T47D (cell line): ENCODE measurements at places on chromosomes 12 and 14.

DNA sequence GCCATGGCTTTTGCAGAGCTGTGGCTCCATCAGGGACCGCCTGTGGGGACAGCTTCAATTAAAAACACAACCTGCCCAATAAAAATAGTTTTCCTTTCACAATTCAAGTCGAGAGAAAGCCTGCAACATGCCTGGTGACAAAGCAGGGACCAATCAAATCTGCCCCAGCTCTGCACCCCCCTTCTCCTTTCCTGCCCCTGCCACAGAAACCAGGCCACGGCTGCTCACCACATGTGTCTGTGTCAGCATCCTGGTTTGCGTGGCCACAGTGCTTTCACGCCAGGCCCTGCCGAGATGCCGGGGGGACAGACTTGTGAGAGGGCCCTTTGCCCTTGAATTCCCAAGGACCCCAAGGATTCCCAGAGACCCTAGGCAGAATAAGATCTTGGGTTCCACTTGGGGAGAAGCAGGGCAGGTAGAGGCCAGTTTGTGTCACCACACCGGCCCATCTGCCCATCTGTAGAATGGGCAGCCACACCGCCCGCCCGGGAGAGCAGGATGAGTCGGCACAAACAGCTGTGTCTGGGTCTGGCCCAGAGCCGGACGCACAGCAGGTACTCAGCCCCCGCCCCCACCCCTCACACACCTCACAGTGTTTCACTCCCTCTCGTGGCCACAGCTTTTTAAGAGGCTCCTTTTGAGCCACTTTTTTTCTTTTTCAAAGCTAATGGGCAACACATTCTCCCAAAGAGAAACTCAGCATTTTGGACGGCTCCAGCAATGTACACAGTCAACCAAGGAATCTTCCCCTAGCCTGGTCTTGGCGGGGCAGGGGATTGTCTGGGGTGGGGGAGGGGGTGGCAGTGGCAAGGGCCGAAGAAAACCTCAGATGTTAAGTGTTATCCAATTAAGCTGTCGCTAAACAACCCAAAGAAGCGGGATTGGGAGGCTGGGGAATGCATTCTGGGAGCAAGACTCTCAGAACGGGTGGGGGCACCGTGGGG, 41.5 kb downstream of the BCL11B start:
- DNase-seq, result peak; percentile 48

GRCh38 chr14:103347091-103347815, 13.2 kb downstream of the EIF5 start:
- DNase-seq, result no peak

DNA sequence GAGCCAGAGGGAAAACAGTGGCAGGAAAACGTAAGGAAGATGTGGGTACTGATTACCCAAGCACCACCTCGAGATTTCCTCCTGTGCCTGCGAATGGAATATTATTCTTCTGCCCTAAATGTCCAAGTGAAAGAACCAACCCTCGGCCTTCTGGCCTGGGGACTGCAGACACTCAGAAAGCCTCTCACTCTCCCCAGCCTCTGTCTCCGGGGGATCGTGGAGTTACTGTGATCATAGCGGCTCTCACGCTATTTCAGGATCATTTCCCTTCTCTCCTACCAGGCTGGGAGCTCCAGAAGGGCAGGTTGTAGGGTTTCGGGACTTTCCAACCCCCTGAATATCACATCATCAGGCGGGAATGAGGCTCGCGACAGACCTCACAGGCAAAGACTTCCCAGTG, 68.9 kb downstream of the KDM2B start:
- no peak for DNase-seq

- DNase-seq, result no peak
Observed at GRCh38 chr12:28777603-28778365, 371.3 kb upstream of the FAR2 start.

GRCh38 chr14:60195179-60195810, 30.1 kb upstream of the DHRS7 start:
- DNase-seq, result peak; percentile 26

DNA sequence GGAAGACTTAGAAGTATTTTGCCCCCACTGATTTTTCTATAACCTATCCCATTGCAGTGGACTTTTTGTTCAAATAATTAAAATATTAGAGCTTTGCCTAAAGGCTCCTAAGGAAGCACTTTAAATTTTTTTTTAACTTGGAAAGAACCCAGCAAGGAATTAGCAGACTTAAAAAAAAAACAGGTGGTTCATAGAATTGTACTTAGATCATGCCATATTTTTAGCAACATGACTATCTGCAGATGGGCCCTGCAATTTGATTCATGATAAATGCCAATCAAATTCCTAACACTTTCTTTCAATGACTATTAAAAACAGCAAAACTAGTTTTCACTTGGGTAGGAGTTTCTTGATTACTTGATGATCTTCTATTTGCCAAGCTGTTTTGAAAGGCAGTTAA, 11.5 kb downstream of the ADAMTS20 start:
- DNase-seq, result no peak

DNA sequence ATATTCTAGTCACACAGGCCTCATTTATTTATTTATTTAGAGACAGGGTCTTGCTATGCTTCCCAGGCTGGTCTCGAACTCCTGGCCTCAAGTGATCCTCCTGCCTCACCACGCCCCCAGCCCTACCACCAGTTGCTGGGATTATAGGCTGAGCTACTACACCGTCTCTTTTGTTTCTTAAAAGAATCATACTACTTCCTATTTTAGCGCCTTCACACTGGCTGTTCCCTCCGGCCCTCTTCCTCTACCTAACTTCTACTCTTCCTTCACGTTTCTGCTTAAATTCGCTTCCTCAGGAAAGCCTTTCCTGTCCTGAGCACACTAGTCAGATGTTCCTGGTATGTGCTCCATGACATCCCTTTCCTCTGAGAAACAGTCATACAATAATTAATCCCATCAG, 6.4 kb upstream of the MRPL42 start:
- DNase-seq, result no peak

DNA sequence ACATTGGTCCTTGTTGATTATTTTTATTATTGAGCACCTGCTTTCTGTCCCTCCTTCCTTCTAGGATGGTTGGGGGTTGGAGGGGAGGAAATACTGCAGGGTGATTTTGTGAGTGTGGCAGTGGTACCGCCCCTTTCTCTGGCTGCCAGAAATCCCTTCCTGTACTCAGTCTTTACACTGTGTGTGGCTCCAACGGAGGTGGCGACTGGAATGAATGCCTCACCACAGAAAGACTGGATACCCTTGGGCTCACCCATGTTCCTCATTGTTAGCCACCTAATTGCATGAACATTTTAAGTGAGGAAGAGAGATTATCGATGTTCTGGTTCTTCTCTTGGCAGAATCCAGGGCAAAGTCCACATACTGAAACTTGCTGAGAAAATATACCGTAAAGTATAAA, 272.0 kb upstream of the E2F7 start:
- DNase-seq, result no peak

DNA sequence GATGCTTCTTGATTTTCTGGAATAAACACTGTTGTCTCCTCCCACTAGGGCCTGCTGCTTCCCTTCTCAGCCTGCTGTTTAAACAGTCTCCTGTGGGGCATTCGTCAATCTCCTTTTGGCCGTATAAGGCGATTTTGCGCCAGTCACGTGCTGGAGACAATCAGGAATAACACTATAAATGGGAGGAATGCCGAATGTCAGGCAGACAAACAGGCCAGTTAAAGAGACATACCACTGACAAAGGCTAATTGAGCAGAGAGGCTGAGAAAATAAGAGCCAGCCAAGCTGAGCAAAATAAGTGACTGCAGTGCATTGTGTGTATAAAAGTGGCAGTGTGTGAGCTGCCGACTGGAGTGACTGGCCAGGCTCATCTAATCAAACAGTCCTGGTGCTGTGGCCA, 23.3 kb downstream of the DMAC2L start:
- peak; percentile 36 for DNase-seq

DNA sequence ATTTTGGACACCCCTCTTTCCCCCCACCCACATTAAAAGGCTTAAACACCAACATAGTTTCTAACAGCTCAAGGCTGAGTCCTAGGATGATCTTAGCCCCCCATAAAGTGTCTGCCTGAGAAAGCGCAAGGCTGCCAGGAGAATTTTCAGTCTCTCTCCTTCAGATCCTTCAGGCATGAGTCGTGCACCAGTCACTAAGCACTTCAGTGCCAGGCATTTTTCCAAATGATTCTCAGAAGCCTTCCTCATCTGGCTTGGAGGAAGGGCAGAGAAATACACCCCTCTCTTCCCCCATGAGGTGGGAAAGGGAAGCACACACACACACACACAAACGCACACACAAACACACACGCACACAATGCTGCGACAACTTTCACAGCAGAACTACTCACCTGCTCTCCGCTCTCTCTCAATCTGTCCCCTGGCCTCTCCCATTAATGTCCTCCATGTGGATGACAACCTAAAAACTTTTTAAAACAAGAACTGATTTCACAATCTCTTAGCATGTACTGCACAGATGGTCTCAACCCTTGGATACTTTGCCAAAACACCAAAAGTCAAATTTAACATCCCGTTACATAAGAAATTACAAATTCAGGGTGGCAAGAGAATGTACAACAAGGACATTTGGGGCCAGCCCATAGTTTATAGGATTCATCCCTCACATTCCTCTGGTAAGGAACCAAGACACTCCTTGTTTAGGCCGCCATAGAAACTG, 49.8 kb downstream of the CKAP4 start:
- DNase-seq, result no peak

GRCh38 chr12:93733928-93734327, 56.8 kb downstream of the CRADD start:
- DNase-seq, result no peak

DNA sequence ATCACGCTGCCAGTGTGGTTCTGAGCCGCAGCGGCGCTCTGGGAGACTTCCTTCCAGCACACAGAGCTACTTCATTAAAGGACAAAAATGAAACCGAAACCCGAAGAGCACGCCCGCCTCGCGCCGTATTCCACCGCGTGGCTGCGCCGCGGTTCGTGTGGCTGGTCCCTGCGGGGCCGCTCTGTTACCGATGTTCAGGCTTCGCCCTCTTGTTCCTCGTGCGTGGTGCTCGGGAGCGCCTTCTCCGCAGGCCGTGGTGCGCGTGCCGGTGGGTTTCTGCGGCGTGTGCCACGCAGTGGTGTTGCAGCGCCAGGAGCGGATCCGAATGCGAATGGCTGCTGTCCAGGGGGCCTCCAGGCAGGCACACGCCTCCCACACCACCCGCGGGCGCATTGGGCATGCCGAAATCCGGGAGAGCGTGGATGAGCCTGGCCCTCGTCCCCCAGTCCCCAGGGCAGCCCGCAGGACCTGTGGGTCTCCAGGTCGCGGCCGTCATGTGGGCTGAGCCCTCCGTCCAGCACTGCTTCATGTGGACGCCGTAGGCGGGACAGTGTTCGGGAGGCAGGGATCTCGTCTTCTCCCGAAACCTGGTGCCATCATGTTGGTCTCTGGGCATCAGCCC, 91.2 kb downstream of the ADGRD1 start:
- DNase-seq, result no peak

- DNase-seq, result no peak
Observed at GRCh38 chr12:27012239-27012981, 1.8 kb downstream of the TM7SF3 start.

DNA sequence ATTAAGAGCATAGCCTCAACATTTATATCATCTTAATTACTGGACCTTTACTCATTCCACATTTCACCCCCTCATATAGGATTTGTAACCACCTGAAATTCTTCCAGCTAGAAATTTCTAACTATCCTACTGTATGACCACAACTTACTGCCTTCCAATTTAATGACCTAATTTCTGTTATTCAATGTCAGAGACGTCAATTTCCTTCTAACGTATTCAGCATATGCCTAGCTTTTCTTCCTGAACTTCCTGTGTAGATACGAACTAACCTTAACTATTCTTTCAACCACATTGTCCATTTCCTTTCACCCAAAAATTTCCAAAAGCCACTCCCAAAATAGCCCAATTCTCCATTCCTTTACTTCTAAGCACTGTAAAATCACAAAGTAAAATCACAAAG, 108.0 kb downstream of the EEA1 start:
- DNase-seq, result no peak

DNA sequence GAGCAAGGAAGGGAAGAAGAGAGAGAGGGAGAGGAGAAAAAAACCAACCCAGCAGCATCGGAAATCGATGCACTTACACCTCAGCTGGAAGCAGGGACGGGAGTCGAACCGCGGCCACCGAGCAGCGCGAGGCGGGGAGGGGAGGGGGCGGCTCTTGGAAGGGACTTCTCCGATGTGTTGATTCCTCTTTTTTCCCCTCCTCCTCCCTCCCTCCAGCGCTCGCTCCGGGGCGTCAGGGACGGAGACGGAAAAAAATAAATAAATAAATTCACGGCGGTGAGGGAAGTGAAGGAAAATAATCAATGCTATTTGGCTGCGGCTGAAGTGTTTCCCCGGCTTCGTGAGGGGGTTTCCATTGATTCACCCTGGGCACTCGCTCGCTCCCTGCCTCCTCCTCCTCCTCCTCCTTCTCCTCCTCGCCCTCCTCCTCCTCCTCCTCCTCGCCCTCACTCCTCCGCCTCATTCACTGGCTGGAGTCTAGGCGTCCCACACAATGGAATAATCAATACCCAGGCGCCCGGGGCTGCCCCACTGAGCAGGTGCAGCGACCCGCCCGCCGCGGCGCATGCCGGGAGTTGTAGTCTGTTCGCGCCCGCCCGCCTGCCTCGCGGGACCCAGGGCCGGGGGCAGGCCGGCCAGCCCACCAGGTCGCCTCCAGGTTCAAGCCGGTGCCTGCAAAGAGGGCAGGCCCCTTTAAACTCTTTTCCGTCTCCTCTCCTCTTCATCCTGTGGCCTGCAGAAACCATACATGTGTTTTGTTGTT, at the start of gene ZFHX2:
TSS of gene ZFHX2 (minus strand) at position 500 of the 763 bp plus-strand sequence. CDS start 16,440 bp downstream, outside the sequence.
- DNase-seq, result peak; percentile 92

- DNase-seq, result no peak
Observed at GRCh38 chr12:16785524-16785923, 179.6 kb upstream of the LMO3 start.

GRCh38 chr12:64088431-64089349, 133.4 kb downstream of the KICS2 start:
- DNase-seq, result no peak

DNA sequence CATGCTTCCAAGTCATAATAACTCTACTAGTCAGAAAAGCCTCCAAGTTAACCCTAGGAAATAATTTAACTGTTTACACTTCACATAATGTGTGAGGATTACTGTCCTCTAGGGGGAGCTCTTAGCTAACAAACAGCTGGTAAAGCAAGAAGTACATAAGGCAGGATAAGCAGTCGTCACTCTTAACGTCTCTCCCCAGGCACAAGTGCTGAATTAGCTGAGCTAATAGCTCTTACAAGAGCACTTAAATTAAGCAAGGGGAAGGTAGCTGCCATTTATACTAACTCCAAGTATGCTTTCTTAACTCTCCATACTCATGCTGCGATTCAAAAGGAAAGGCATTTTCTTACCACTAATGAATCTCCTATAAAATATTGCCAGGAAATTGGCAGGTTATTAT, 79.3 kb upstream of the TSPAN11 start:
- no peak for DNase-seq
